ENCODE measurements at places on chromosomes 5 and 9.

DNA sequence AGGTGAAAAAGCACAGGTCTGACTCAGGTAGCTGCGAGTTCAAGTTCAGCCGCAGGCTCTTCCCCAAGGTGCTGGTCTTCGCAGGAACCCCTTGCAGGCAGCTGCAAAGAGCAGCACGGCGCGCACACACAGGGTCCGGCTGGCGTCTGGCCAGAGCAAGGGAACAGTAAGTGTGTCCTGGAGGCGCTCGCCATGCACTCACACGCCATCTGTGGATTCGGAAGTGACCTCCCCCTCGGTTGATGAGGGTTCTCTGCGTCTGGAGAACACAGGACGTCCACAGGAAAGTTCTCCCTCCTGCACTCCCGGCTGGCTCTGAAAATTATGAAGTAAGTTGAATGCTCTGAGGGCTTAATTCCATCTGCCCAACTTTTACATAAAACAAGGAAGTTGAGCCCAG is 14.0 kb upstream of the EGFL7 start:
- no peak for DNase-seq

DNA sequence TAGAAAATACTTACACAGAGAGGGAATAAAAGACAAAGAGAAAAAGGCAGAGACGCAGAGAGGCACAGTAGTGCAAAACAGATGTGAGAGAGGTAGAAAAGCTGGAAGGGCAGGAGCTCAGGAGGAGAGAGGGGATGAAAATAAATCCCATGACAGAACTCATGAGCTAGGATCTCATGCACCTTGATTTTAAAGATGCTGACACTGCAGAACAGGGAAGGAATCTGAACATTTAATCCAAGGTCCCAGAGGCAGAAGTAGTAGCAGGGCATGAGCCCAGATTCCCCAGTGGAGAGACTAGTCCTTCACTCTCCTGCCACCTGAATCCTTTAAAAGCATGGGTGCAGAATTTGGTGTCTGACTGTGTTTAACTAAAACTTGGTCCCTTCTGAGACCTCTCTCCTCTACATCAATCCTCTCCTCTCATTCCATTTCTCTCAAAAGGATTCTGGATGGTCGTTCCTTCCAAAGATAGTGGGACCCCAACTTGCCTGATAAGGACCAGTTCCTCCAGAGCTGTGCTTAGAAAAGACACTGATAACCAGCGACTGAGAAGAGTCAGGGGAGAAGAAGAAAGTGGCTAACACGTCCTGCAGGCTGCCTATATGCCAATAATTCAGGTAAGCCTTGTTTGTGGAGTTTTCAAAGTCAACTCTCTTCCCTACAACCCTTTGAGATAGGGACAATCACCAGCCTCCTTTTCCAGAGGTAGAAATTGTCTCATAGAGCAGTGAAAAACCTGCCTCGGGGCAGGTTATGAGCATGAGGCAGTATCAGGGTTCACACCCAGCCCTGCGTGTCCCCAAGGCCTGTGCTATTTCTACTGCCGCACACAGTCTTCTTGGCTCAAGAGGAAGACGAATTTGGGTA is 203.2 kb upstream of the TRIM32 start:
- DNase-seq = no peak

- DNase-seq = no peak
These were observed 187.0 kb downstream of the FANCC start for GRCh38 chr9:95130484-95130883.

- DNase-seq = peak; percentile 64
These were observed 37.4 kb downstream of the SNX24 start for GRCh38 chr5:122882831-122883230.

- no peak for DNase-seq
These were observed 34.3 kb downstream of the MTMR12 start for GRCh38 chr5:32278406-32278805.

GRCh38 chr5:154514331-154514730 is 36.3 kb upstream of the HAND1 start:
- no peak for DNase-seq

DNA sequence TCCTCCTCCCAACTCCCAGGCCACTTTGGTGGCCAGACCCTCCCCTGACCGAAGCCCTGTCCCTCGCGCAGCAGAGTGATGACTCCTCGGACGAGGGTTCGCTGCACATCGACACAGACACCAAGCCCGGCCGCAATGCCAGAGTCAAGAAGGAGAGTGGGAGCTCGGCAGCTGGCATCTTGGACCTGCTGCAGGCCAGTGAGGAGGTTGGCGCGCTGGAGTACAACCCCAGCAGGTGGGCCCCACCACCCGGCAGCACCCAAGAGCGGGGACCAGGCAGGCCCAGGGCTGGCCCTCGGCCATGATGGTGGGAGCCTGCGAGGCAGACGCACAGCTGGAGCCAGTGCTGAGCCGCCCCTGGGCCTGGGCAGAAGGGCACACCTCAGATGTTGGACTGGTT is 90.6 kb downstream of the PHF2 start:
- no peak for DNase-seq

DNA sequence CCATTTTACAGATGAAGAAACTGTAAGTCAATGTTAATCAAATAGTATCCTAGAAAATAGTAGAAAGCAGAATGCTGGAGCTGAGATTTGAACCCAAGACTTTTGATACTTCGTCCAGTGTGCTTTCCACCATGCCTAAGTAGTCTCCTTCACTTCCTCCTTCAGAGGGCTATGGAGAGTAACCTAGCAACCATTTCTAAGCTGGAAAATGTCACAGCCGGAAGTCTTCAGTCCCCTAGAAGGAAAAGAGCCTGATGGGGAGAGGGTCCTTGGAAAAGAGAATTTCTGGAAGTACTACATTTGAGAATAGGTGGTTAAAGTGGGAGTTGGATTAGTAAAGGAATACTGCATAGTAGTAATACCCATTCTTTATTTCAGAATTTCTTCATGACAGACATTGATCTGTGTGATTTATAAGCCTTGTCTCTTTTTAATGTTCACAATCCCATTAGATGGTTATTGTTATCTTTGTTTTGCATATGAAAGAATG is 32.7 kb downstream of the PCDHAC2 start:
- DNase-seq = no peak

DNA sequence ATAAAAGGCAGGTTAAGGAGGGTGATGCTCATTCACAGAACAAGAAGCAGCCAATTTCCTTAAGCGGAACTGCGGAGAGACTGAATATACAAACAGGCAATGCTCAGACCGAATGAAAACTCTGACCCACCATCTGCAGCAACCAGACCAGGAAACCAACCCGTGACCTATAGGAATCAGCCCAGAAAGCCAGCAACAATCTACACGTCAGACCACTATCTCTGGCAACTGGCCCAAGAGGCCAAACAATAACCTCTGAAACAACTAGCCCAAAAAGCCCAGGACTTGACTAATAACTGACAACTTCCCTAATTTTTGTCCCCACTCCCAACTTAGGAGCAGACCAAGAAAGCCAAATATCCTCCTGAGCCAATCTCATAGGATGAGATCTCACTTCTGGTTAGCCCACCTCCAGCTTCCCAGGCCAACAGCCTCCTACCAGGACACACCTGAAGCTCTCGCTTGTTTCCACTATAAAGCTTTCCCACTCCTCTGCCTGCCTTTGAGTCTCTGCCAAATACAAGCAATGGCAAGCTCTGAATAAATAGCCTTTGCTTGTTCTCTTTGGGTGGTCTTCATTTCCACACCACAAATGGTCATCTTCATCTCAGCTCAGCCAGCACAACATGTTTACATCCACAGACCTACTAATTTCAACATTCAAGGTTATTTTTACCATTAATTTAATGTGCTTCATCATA is 168.5 kb downstream of the HSD17B3 start:
- no peak for DNase-seq

- peak; percentile 13 for DNase-seq
These were observed 2.5 kb downstream of the GPBP1 start for GRCh38 chr5:57176350-57176857.

DNA sequence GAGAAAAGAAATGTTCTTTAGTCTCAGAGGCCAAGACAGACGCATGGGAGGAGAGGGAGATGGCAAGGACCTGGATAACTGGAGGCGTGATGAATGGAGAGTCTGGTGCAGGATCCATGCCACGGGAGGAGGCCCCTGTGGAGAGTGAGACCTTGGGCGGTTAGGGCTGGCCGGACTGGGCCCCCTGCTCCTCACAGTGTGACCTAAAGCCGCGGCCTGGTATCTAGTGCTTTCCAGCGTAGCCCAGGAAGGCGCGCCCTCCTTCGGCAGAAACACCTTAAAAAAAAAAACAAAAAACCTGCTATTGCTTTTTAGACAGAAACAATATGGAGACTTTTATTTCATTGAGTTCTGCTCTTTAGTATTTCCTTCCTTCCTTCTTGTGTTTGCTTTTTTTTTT is 33.1 kb downstream of the SCGB3A1 start:
- DNase-seq = no peak

DNA sequence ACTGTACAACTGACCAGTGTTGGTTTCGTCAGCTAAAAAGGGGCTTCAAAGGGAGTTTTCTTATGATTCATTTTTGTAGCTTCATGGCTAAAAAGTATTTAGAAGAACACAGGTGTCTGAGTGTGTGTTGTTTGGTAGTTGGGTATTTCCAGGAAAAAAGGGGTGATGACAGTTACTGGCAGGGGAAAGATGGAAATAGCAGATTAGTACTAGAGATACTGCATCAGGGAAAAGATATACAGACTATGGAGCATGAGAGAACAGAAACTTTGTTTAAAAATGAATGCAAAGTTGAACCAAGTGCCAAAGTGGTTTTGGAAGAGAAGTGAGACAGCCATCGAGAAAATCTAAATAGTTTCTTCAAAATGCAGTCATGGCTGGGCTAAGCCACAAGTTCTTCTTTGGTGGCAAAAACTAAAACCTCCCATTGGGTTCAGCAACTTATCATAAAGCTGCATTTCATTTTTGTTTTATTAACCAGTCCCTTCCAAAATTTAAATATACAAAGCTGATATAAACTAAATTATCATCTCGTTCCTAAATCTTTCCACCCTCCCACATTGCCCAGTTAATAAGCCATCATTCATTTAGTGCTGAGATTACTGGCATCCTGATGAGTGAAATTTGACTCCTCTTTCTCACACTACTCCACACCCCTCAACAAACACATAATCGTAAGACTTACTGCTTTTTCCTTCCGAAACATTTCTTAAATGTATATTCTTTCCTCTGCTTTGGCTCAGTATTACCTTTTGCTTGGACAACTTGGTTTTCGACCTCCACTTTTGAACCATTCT is 33.5 kb downstream of the ELL2 start:
- DNase-seq = no peak

DNA sequence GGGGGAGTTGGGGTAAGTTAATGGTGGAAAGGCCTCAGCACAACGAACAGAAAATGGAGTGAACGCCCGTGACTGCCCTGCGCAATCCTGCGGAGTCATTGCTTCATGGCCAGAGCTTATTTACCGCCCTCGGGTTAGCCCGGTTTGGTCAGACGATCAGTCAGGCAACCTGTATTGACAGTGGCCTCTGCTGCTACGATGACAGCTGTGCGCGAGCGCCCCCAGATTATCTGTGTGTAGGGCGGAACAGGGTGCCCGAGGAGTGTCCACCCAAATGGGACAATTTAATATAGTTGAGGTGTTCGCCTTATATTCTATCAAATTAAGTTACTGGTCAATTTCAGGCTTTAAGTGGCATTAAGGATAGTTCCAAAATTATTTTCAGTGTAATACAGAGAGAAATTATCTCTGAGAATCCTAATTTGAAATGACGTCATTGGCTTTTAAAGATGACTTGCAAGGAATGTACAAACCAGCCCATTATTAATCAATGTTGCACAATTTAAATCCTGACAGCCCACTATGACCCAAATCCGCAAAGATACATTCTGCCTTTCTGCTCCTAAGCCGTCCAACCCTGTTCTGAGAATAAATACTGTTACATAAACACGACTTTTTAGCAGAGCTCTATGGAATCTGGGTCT is 879 bp upstream of the UBQLN1 start:
- peak; percentile 63 for DNase-seq

DNA sequence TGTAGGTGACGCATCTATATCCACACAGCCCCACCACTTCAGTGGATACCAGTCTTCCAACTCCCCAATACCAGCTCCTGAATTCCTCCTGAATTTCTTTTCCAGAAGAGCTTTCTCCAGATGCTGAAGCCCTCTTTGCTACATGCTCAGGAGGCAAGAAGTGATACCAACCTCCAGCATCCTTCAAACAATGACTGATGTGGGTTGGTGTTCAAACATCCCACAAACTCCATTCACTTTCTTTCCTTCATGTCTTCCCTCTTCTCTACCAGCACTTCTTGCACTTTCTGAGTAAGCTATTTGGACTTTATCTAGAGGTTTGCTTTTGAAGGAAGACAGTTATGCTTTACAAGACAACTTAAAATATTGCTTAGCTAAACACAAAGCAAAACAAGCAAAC is 179.9 kb upstream of the RORB start:
- DNase-seq = no peak

DNA sequence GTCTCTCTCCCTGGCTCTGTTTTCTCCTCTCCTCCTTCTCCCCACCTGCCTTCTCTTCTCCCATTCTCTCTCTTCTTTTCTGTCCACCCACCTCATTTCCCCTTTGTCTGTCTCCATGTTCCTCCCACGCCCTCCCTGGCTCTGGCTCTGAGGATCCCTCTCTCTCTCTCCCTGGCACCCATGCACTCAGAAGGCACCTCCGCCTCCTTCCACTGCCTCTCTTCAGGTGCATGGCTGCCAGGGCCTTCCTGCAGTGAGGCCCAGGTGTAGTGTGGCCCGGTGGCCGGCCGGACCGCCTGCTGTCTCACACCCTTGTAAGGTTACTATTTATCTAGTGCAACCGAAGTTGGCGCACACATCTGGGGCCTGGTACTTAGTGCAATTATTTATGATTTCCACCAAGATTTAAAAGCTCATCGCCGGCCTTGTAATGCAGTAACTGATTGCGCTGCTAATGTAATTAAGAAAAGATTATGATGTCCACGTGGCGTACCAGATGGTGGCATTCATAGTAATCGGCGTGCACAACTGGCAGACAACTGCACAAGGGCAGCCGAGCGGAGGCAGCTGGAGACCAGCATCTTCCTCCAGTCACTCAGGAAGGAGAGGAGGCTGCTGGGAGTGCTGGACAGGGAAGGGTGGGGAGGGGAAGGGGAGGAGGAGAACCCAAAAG is 50.4 kb upstream of the MVB12B start:
- DNase-seq = no peak

DNA sequence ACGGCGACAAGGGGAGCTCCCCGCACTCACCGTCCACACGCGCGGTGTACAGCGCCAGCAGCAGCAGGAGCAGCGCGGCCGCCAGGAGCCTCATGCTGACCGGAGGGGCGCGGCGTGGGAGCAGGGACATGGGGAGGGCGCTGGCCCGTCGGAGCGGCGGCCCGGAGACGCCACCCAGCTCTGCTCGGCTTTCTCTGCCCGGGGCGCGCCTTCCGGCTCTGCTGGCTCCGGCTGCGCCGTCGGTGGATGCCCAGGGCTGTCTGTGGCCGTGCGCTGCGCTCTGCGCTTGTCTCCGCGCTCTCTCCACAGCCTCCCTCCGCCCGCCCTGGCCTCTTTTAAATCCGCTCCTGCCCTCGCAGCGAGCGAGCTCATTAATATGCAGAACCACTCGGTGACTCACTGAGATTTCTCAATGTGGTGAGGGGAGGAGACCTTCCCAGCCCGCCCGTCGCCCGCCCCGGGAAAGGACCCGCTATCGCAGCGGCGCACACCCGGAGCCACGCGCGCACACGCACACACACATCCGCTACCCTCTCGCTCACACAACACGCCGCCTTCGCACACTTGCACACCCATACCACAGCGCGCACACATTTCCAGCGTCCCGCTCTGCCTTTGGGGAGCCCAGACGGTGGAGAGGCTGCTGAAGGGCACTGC is at the start of gene CXCL14:
TSS of gene CXCL14 (minus strand) at position 307 of the 657 bp plus-strand sequence. CDS start at position 94, 213 bp downstream.
- peak; percentile 70 for DNase-seq
